ENCODE measurements at places on chromosomes 7 and 10.

GRCh38 chr7:4527988-4528636 lies 154.0 kb upstream of the FOXK1 start:
- DNase-seq, result no peak

DNA sequence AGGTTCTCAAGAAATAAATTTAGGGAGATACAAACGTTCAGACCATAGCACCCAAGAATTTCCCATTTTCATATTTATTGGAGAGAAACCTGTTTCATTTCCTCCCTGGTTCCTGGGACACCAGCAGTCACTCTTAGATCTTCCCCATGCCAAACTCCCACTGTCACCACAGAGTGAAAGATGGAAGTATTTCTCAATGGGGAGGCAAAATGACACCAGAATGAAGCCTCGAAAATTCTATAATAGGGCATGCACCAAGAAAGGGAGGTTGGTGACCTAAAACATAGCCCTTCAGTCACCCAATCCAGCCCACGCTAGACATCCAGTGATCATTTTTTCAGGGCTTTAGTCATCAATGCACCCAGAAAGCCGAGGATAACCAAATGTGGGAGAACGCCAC lies 148.1 kb upstream of the PLXDC2 start:
- no peak for DNase-seq

- no peak for DNase-seq
Measured at GRCh38 chr10:10824591-10825148, 193.0 kb upstream of the CELF2 start.

DNA sequence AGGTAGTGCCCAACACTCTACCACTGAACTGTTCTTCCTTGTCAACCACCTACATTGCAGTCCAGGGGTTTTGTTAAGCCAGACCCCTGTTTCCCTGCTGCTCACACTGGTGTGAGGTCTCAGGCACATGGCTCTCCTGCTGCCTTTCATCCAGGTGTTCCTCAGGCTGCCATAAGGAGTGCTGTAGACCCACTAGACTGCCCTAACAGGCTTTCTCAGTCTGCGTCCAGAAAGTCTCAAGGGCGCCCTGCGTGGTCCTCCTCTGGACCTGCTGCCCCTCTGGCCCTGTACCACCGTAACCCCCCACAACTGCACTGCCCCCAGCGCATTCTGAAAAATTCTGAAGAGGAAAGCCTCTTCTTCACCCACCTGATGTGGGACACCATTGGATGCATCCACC lies 225.7 kb upstream of the ANKRD30A start:
- DNase-seq, result no peak

GRCh38 chr7:5692845-5693278 lies 88.6 kb downstream of the RNF216 start:
- no peak for DNase-seq

DNA sequence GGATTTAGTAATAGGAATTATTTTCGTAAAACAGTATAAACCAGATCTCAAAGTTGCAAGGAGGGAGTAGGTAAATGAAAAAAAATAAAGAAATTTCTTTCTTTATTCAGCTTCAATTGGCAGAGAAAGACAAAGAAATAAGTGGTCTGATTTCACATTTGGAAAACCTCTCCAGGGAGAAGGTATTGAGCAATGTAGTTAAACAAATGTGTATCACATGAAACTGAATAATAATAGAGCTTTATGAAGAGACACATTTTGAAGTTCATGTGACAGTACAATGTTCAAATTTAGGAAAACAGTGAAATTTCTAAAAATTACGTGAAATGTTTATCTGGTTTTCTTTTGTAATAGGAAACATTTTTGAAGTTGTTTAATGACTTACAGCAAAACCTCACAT lies 63.0 kb downstream of the TAX1BP1 start:
- no peak for DNase-seq

DNA sequence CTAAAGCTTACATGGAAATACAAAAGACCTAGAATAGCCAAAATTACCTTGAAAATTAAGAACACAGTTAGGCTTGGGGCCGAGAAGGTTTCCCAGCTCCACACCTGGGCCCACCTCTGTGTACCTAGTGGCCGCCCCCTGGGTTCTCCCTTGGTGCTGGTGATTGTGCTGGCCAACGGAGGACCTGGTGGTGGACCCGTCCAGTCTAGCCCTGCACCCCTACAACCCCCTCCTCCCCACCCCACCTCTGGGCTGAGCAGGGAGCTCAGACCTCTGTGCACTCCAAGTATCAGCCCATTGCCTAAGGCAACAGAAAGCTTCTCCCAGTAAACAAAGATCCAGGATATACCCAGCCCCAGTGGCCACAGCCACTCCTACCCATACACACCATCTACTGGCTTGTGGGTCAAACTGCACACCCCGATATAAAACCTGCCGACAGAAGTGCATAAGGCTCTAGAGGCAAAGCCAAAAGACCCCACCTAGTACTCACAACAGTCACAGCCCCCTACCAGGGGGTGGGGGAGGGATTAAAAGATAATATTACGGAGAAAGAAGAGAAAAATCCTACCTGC lies 105.0 kb upstream of the DIP2C start:
- DNase-seq, result no peak

- no peak for DNase-seq
Measured at GRCh38 chr7:16694806-16695205, 48.8 kb downstream of the BZW2 start.

DNA sequence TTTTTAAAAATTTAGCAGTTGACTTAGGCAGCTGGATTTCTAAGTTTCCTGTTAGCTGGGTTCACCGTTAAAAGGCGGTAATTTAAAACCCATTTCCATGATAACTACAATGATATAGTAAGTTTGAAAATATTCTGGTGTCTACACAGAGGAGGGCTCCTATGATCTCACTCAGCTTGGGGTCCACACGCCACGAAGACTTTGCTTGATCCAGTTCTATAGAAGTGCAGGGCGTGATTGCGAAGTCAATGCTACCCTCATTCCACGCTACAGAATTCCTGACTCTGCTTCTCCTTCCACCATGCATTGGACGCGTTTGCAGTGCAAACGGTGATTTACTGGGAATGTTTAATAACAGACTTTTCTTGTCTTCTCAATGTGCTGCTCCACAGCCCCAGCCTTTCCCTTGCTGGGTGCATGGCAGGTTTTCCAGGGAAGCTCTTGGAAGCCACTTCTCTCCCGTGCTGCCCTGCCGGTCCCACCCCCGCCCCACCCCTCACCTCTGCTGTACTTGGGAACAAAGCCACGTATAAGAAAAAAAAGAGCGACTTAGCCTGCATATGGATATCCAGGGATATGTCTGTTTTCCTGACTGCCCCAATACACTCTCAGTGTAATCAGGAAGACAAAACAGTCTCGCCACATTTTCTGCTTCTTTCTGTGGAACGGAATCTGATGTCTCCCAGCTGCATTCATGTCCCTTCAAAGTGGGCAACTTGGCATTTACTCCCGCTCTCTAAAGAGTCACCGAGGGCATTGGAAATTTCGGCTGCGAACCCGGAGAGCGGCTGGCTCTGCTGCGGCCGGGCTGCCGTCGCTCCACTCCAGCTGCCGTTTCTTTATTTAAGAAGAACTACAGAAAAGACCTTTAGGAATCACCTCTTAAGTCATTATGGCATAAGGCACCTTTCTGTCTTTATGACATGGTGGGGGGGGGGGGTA lies 434.4 kb upstream of the MGMT start:
- DNase-seq, result no peak

GRCh38 chr10:61775111-61775510 lies 112.4 kb downstream of the CABCOCO1 start:
- no peak for DNase-seq

GRCh38 chr7:22127835-22128527 lies 182.3 kb upstream of the CDCA7L start:
- DNase-seq, result no peak

GRCh38 chr7:155236386-155236785 lies 61.3 kb upstream of the INSIG1 start:
- no peak for DNase-seq

DNA sequence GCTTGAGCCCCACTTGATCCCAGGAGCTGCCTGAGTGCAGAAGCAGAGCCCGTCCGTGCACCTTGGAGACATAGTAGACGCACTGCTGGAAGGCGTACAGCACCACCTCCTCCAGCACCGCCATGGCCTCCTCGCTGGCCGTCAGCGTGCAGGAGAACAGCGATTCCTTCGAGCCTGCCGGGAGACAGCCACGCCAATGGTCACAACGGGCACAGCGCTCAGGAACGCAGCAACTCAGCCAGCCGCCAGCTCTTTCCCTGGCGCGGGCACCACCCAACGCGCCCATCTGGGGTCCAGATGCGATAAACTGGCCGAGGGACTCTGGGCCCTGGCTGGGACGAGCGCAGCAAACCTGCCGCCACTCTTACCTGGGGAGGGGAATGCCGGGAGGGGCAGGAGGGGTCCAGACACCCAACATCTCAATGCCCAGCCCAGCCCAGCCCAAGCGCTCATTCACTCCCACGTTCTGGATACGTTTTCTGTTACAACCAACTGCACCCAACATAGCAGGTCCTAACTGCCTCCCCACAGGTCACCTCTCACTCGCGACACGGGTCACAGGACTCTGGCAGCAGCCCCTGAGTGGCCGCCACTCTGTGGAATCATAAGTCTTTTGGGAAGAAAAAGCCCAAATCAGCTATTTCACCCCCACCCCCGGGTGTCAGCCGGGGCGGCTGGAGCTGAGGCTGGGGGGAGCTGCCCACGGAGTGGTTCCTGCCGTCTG lies 41.9 kb downstream of the AP5Z1 start:
- DNase-seq, result no peak

DNA sequence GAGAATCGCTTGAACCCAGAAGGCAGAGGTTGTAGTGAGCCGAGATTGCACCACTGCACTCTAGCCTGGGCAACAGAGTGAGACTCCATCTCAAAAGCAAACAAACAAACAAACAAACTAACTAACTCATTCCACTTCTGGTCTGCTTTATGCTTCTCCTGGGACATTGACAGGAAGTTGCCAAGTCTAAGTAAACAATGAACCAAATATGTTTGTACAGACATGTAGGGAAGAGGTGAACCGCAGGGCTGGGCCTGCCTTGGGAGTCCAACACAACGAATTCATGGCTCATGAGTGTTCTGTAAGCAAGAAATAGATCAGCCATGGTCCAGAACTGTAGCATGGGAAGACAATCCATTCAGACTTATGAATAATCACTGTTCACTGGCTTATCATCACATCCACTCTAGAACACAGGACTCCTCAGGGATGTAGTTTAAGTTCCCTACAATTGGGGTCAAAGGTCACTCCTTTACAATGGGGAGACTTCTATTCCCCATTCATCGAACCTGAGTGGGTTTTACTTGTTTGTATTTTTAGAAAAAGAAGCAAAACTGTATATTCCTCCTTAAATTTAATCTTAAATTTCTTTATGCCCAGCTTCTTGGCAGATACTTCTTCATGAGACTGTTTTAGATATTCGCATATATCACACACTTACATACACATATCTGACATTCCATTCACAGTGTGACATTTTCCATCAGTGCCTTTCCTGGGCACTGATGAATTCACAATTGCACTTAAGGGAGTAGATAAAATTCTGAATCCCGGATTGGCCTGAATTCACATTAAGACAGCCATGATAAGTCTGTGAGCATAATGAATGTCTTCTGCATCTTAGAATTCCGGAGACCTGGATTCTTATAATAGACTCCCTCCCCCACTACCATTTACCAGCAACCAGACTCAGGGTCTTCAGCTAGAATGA lies 159.1 kb upstream of the EEPD1 start:
- DNase-seq, result no peak

DNA sequence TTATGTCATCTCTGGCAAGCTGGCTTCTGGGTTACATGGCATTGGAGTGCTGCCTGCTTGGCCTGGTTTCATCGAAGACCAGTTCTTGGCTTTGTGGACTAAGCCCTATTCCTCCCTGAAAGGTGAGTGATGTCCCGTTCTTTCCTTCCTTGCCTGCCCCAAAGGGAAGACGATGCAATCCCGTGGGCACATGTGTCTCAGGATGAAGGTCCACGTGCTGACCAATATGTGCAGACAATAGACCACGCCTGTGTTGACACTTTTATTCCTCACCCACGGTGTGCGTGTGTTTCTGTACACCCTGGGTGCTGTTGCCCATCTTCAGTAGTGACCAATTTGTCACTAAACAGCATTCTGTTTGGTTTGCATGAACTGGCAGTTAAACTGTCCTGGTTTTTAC lies 28.6 kb upstream of the SHH start:
- DNase-seq, result no peak

Measured in activated naive CD4-positive, alpha-beta T cell (primary cell).